Stimulated activated naive CD8-positive, alpha-beta T cell treated with anti-CD3 and anti-CD28 coated beads, Interleukin-15, amount 100 ng/mL, for 72 hours (primary cell): ENCODE measurements at places on chromosomes 4 and X.

- DNase-seq, result no peak
These were observed 45.6 kb downstream of the MAOB start for GRCh38 chrX:43836435-43837184.

DNA sequence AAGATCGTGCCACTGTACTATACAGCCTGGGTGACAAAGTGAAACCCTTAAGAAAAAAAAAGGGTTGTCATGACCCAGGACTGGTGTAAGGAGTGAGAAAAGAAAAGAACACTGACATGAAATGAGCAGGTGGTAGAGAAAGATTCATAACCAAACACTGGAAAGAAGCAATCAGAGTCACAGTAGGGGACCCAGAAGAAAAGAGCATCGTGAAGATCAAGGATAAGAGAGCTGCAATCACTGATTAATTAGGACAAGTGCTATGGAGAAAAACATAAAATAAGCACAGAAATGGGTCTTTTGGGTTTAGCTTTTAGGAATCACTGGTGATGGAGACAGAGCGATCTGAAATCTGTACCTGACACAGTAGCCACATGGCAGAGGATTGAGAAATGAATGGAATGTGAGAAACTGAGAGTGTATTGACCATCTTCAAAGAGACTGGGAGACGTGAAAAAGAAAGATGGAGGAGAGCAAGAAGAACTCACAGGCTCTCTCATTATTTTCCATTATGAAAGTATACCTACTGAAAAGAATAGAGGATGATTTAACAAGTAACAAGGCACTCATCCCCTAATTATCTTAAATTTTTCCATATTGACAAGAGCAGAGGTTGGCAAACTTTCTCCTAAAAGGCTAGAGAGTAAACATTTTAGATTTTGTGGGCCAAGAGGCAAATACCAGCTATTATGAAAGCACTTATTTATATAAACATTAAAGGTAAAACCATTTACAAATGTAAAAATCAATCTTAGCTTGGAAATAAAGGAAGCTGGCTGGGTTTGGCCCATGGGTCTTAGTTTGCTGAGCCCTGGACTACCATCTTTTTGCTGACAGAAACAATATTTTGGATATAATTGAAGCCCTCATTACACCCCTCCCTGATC, 7.3 kb downstream of the TMEM154 start:
- DNase-seq, result no peak

- no peak for DNase-seq
These were observed 497 bp upstream of the GRPEL1 start for GRCh38 chr4:7068279-7068842.

GRCh38 chrX:55841962-55842752, 124.6 kb downstream of the RRAGB start:
- no peak for DNase-seq

DNA sequence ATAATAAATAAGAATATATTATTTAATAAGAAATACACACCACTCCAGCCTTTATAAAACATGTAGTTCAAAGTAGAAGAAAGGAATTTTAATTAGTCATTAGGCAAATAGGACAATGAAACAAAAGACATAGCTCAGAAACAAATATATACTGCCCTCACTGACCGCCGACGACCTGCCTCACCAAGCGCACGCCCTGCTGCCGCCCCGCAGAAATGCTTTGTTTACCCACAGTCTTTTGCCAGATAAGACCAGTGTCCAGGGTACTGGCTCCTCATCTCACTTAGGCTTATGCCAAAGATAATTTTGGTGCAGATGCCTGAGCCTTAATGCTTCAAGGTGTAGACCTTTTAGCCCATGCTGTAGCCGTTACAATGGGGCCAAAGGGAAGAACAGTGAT, 199.5 kb downstream of the HHIP start:
- DNase-seq, result no peak

- no peak for DNase-seq
These were observed 27.5 kb upstream of the PCDH18 start for GRCh38 chr4:137559801-137560200.

GRCh38 chr4:19883841-19884240, 367.9 kb upstream of the SLIT2 start:
- no peak for DNase-seq

DNA sequence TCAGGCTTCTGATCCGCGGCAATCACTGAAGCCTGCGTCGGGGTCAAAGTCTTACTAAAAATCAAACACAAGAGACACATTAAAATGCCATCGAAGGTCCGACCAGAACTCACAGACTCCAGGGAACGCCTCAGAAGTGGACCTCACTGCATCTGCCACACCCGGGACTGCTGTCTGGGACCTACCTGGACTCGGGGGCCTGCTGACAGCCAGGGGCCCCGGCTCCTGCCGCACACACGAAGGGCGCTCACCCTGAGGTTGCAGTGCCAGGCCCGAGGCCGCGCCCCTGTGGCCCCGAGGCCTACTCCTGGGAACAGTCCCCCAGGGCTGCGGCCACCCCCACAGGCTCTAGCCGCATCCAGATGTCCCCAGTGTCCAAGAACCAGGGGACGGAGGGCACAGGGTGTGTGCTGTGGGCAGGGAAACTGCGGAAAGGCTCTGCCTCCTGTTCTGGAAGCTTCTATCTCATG, 7.4 kb downstream of the CTBP1 start:
- no peak for DNase-seq

GRCh38 chr4:48262484-48262883, 7.2 kb downstream of the TEC start:
- no peak for DNase-seq

DNA sequence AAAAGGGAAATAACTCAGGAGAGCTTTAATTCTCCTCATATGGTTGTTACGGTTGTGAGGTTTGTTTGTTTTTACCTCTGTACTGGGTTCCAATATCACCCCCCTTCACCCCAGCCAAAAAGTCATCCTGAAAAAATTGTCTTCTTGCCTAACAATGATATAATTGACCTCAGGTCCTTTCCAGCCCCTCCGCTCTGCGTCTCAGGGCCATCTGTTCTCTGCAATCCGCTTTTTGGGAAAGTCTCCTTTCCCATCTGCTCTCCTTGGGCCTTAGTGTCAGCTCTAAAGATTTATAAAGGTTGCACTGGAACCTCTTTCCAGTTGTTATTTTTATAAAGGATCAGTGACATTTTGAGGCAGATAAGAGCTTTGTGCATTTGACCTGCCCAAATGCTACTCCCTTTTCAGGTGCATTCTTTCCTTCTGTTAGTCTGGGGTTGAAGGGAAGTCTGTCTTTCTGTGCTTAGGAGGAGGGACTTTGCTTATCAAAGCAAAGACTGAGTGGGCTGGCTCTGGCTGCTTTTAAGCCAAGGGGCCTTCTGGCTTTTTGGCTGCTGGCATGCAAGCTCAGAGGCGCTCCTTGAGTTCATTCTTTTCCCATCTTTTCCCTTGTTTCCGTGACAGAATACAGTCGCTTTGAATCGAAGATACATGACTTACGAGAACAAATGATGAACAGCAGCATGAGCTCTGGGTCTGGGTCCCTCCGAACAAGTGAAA, 34.1 kb downstream of the DLG3 start:
- DNase-seq, result no peak

GRCh38 chr4:176339936-176340761, 20.4 kb downstream of the SPCS3 start:
- no peak for DNase-seq

- DNase-seq, result no peak
These were observed 80.9 kb downstream of the FAM114A1 start for GRCh38 chr4:38948551-38948950.

DNA sequence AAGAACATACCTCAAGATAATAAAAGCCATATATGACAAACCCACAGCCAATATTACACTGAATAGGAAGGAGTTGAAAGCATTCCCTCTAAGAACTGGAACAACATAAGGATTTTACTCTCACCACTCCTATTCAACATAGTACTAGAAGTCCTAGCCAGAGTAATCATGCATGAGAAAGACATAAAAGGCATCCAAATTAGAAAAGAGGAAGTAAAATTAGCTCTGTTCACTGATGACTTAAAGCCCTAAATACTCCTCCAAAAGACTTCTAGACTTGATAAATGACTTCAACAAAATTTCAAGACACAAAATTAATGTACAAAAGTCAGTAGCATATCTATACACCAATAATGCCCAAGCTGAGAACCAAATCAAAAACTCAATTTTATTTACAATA, 235.7 kb downstream of the NKX6-1 start:
- DNase-seq, result no peak

DNA sequence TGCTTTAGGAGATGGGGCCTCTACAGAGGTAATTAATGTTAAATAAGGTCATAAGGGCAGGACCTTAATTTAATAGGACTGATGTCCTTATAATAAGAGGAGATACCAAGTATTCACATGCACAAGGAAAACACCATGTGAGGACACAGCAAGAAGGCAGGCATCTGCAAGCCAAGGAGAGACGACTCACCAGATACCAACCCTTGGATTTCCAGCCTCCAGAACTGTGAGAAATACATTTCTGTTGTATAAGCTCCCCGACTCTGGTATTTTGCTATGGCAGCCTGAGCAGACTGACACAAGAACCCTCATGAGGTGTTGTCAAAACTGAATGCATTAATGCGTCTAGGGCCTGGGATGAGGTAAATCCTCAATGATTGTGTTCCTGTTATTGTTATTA, 56.2 kb upstream of the MAPK10 start:
- no peak for DNase-seq

- no peak for DNase-seq
These were observed 630.8 kb upstream of the INTU start for GRCh38 chr4:127001933-127002332.

- no peak for DNase-seq
These were observed 130.4 kb downstream of the LARP7 start for GRCh38 chr4:112767386-112767785.

DNA sequence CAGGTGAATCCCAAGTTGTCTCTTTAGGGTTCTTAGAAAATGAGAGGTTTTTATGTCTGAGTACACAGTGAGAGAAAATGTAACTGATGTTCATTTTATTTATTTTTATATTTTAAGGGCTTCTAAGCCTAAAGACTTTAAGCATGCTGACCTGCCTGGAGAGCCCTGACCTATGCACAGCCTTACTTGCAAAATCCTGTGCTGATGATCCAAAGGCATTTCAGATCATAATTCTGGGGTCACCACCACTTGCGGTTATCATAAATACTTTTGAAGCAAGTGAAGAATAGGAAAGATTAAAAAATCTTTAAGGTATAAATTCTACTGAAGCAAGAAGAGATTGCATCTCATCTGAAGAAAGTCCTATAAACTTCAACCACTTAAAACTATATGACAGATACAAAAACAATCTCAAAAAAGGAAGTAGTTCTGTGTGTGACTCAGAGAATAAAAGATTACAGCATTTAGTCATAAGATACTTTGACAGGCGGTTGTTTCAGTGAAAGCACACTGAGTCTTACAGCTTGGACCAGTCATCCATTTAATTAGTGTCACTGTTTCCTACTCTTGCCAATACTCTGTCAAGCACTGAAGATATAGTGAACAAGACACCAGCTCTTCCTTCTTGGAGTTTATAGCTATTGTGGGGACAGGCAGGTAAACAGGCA, 245.2 kb upstream of the DIPK2B start:
- DNase-seq, result no peak

- no peak for DNase-seq
These were observed 157.0 kb downstream of the STIM2 start for GRCh38 chr4:27017623-27018022.

DNA sequence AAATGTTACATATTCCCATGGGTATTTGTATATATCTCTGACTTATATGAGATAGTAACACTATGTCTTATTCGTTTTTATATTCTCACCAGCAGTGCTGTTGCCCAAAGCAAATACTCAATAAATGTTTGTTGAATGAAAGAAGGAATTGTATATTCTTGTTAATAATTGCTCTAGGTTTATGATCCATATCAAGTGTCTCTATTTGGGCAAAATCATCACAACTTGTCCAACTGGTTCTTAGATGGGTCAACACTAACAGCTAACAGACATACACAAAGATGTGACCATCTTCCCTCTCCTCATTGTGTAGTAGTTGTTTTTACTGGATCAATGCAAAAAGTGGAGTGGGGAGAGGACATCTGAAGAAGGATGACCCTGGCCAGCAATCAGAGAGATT, 6.6 kb upstream of the APLN start:
- DNase-seq, result no peak
